ENCODE measurements at places on chromosomes 7 and 10.

DNA sequence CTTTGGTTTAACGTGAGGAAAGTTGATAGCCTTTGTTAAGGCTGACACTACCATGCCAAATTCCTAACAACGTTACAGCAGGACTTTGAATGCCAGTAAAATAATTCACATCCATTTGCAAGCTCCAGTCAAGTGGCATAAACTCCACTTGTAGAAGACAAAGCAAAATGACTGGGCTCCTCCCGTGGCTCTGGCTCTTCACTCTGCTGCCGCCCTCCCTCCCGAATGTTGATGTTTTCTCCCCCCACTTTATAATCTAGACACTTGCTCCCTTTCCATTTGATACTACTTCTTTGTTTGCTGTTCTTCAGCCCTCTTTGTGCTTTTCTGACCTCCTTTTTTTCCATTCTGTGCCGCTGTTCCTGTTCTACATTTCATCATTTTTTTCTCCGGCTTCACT is 22.8 kb upstream of the ITGB8 start:
- DNase-seq = no peak

DNA sequence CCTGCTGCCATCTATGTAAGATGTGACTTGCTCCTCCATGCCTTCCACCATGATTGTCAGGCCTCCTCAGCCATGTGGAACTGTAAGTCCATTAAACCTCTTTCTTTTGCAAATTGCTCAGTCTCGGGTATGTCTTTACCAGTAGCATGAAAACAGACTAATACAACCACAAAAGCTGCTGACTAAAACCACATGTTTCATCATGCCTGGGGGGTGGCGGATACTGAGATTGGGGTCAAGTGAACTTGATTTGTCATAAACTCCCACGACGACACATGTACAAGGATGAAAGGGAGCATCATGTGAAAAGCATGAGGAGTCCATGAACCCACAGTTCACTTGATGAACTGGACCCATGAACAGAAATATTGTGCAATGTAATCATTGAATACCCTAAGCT is 134.9 kb upstream of the ANK3 start:
- DNase-seq = peak; percentile 75

- no peak for DNase-seq
Observed at GRCh38 chr10:116197946-116198675, 74.9 kb downstream of the GFRA1 start.

DNA sequence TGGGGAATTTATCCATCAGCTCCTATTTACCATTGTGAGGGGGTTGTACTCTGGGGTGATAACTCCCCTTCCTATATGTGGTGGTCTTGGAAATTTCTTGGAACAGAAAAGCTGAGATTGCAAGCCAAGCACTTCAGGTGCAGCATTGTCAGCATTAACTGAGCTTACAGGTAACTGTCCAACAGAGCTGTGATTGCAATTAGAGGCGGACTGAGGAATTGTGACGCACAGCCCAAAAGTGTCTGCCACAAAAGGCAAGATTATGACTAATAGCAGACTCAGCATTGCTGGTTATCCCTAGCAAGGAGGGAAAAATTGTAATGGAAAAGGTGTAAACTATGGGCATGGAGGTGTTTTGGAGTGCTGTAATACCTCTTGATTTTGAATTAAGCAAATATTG is 126.1 kb upstream of the AGR3 start:
- no peak for DNase-seq

GRCh38 chr10:55048830-55049498 is 247.9 kb upstream of the PCDH15 start:
- no peak for DNase-seq

- DNase-seq = no peak
Observed at GRCh38 chr10:110818311-110819256, 53.1 kb upstream of the PDCD4 start.

GRCh38 chr10:119426699-119427098 is 115.8 kb downstream of the RGS10 start:
- no peak for DNase-seq

DNA sequence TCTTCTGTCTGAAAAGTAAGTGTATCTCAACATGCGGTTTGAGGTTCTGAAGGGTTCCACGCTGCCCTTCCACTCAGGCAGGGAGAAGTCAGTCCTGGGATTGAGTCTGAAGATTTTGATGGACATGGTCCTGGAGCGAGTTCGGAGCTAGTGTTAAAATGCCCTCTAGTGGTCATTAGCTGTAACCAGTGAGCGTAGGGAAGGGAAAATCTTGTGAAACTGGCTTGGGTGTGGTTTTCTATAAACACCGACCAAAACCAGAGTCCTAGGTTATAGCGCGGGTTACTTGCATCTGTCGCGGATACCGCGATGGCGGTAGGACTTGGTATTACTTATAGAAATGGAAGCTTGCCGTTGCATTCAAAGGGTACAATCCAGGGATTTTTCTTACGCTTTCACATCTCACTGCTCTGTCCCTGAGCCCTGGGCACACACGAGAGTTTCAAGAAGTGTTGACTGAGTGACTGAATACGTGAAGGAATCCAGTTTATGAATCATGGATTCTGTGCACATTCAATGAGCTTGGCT is 348.2 kb upstream of the C7orf33 start:
- DNase-seq = peak; percentile 48

GRCh38 chr7:66826649-66827048 is 86.1 kb downstream of the RABGEF1 start:
- no peak for DNase-seq

DNA sequence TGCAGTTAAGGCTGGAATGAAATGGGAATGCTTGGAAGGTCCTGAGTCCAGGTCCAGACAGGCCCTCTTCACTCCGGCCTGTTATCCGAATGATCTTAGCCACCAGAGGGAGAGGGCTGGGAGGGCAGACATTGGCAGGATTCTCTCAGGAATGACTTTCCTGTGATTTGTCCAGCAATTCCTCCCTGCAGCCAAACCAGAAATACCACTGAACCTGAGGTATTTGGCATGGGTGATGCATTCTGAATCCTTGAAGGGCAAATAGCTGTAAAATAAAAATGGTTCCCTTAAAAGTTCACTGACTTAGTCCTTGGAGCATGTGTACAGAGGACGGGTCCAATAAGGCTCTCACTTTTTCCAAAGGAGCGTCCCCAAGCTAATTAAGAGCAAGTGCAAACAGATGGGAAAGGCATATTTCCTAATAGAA is 77.5 kb upstream of the HABP2 start:
- DNase-seq = peak; percentile 95

- DNase-seq = no peak
Observed at GRCh38 chr7:100356416-100357068, 1.4 kb upstream of the PILRB start.

GRCh38 chr7:156074084-156074483 is 261.8 kb upstream of the SHH start:
- DNase-seq = no peak

- peak; percentile 11 for DNase-seq
Observed at GRCh38 chr7:88357294-88357693, 50.6 kb upstream of the STEAP4 start.

- no peak for DNase-seq
Observed at GRCh38 chr7:8134089-8134733, 127.8 kb downstream of the ICA1 start.

DNA sequence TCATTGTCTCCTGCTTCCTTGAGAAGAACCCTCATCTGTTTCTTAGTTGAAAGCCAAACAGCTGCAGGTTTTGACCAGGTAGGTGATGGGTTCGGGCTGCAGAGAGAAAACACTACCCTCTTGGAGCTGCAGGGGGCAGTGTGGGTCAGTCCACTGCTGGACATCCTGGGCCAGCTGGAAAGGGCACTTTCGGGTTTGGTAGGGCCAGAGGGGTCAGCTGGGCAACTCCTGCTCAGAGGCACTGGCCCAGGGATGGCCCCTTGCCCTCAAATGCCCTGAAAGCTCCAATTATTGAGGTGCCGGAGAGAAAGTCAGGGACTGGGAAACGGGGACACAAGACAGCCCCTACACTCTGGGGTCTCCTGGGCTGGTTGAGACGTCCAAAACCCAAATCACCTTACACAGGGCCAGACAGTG is 90.7 kb downstream of the MKI67 start:
- peak; percentile 12 for DNase-seq

DNA sequence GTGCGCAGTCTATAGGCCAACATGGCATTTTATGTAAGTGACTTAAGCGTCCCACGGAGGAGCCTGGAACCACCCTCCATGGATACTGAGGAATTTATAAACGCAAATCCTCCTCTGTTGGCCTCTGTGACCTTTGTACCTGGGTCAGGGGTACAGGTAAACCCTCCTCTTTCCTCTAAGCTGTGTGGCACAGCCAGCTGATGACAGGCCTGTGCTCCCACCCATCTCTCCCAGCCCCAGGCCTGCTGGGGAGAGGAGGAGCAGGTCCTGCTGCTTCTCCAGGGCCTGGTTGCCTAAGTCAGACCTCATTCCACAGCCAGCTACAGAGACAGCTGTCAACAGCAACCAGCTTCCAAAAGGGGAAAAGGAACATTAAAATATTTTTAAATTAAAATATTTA is 5.0 kb downstream of the AVPI1 start:
- DNase-seq = no peak

GRCh38 chr7:46320956-46321355 is 399.9 kb upstream of the IGFBP3 start:
- DNase-seq = peak; percentile 45

DNA sequence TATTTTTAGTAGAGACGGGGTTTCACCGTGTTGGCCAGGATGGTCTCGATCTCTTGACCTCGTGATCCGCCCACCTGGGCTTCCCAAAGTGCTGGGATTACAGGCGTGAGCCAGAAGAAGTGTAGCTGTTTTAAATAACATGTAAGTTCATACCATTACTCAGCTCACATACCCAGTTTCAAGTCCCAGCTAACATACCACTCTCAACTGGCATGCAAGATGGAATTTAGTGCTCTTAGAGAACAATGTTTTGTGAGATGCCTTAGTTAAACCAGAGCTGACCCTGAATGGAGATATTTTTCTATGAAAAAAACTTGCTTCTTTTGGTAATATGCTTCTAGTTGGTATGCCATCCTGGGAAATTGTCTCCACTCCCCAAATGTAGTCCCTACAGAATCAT is 37.3 kb downstream of the HBP1 start:
- peak; percentile 31 for DNase-seq

DNA sequence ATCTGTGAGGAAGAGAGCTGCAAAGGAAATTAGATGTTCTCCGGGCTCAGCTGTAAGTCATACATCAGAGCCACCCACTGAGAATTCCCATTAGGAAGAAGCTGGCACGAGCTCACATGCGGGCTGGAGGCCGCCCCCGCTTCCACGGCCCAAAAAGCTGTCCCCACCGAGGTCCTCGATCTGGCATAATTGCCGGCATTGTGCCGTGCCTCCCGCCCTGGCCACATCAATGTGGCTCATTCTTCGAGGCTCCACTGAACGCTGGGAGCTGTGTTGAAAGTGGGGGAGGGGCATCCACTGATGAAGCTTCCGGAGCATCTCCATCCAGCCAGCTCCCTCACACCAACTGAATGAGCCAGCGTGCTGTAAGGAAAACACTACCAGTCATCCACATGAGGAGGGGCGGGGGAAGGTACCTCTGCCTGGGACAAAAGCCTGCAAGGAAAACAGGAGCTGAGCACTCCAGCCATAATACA is 173.1 kb downstream of the PTPRN2 start:
- peak; percentile 71 for DNase-seq

GRCh38 chr10:52063159-52063558 is 250.9 kb upstream of the DKK1 start:
- DNase-seq = no peak

GRCh38 chr7:94129443-94130140 is 125.4 kb upstream of the BET1 start:
- peak; percentile 89 for DNase-seq

GRCh38 chr10:44818041-44818649 is 93.0 kb upstream of the TMEM72 start:
- no peak for DNase-seq

- no peak for DNase-seq
Observed at GRCh38 chr7:49522111-49522510, 251.3 kb upstream of the VWC2 start.

- DNase-seq = no peak
Observed at GRCh38 chr7:149223761-149224160, 15.7 kb upstream of the ZNF212 start.

GRCh38 chr7:98283127-98283886 is 1.8 kb downstream of the BRI3 start:
- peak; percentile 20 for DNase-seq

GRCh38 chr10:5963071-5963470 is 14.3 kb downstream of the IL15RA start:
- DNase-seq = no peak

DNA sequence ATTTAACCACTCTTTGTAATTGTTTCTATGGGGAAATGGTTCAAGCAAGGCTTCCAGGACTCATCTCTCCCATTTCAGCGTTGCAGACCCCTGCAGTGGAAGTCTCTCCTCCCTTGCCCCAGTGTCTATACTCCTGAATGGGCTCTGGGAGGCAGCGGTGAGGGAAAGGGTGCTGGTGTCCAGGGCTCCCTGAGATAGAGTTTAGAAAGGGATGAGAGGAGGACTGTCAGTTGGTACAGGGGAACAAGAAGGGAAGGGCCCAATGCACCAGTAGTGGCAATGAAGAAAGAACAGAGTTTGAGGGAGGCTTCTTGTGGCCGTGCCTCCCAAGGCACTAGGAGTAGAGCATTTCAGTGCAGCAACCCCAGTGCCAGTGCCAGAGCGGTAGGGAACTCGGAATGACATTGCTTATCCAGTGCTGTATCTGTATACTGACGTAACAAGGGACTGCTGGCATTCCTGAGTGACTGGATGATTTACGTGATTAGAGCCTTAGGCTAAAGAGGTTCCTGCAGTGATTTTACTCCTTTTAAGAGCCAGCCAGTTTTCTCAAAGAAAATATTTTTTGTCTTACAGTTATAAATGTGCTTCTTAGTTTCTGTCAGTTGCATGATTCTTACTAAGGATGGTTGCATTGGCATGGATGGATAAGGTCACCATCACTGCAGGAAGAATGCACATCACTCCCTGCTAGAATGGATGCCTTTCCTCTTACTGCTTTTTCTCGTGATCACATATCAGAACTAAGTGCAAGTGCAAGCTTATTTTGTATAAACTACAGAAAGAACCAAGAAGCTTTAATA is 28.0 kb downstream of the PRPF18 start:
- peak; percentile 83 for DNase-seq

- peak; percentile 42 for DNase-seq
Observed at GRCh38 chr7:111730476-111731300, 168.4 kb upstream of the IMMP2L start.

- DNase-seq = no peak
Observed at GRCh38 chr7:123220396-123220795, 20.6 kb upstream of the SLC13A1 start.

GRCh38 chr10:94423627-94424026 is 21.3 kb downstream of the TBC1D12 start:
- peak; percentile 40 for DNase-seq

GRCh38 chr10:48502791-48503190 is 102.1 kb downstream of the ARHGAP22 start:
- DNase-seq = no peak

GRCh38 chr7:81641873-81642272 is 128.0 kb downstream of the HGF start:
- DNase-seq = no peak

DNA sequence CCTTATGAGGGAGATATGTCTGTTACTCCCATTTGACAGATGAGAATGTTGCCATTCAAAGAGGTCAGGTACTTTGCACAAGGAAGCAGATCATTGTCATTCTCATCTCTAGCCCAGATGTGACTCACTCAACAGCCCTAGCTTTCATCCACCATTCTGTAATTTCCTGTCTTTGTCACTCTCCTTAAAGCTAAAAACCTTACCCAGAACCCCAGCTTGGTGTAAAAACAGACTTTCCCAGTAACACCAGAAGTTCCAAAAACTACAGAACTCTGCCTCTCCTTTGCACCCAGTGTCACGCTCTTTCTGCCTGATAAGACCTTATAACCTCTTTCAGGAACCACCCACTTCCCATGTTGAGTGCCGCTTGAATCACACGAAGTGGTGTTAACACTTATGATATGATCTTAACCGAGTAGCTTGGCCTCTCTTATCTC is 89.1 kb upstream of the SP4 start:
- DNase-seq = no peak

GRCh38 chr10:13922586-13922985 is 335.8 kb downstream of the PRPF18 start:
- peak; percentile 84 for DNase-seq
